Activated CD4-positive, alpha-beta T cell treated with anti-CD3 and anti-CD28 coated beads, Interleukin-2, amount 10 ng/mL, durations not matched to agents 24 days and 14 days (primary cell): ENCODE measurements at places on chromosomes 2 and 18. TPM values are rescaled to one million over a fixed set of nuclear protein-coding genes. Genes with fewer than 3 reads are reported as not detected.
A peak's percentile ranks its signal among the peaks of the same experiment; 100 is the strongest.

DNA sequence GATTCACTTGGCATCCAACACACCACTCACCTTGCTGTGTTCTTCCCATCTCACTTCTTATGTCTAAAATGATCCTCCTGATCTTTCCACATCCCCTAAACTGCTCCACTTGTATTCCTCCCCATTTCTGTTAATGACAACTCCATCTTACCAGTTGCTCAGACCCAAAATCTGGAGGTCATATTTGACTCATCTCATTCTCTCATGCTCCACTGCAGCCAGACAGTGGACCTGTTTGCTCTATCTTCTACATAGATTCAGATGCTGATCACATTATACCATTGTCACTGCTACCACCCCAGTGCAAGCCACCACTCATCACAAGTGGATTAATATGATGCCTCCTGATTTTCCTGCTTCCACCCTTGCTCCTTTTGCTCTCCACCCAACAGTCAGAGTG lies 7.9 kb upstream of the NABP1 start:
- no peak for DNase-seq
- H3K27ac ChIP-seq: no peak overlapping the region
- peaks cover 18% of the 10 kb centered on the region for H3K4me1 ChIP-seq

DNA sequence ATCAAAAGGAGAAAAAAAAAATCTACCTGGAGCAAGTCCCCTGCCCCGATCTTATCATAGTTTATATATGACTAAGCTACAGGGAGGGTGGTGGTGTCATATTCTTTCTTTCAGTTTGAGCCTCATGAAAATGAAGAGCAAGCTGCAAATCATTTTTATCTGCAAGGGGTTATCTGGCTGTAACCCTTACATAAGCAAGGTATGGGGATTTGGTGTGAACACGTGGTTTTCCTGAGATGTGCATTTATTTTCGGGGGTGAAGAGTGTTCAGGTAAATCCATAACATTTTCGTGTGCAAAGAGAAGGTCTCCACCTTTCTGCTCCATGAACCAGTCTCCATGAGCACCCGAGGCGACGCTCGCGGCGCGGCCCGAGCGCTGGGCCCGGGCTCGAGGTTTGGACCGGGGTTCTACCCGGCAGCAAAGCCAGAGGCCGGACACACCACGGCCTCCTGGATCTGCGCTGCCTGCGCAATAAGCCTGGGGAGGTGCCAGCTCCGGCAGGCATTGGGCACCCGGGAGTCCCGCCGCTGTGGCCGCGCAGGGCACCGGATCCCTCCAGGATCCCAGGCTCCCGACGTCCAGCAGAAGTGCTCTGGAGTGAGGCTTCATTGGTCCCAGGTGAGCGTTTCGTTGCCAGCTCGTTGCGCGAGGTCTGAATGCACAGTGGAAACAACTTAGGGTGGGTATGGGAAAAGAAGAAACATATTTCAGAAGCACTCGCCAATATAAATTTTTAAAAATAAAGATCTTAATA lies 36.1 kb upstream of the GPD2 start:
- no peaks in the 10 kb centered on the region for H3K36me3 ChIP-seq
- H3K4me3 ChIP-seq: peak overlapping the region; percentile 92

DNA sequence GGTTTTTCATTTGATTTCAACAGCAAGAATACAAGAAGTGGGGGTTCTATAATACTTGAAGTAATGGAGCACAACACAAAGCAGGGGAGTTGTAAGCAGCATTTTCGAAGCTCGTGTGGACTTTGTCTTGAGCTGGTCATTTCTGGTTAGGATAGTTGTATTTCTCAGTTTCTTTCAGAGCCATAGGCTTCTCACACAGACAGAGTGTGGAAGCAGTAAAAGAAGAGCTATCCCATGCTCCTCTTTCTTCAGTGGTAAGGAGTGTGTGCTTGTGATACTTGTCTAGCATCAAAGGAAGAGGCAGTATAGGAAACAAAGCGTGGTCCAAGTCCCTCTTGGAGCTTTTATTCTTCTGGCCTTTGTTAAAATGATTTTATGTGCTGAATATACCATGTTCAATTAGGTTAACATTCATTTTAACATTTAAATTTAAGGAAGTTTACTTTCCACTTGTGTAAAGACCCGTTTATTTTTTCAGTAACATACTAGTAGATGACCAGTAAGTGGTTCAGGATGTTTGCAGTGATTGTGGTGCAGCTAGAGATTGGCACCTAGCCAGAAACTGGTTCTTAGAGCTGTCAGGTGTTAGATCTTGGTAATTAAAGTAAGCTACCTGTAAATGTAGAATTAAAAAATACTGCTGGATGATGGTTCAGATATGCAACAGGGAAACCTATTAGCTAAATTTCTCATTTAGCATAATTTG lies 14.6 kb downstream of the CCNYL1 start:
- peaks cover 5% of the 10 kb centered on the region for H3K36me3 ChIP-seq
- DNase-seq: no peak
- no peak overlapping the region for H3K4me3 ChIP-seq
- H3K27me3 ChIP-seq: no peaks in the 10 kb centered on the region
- peaks cover 13% of the 10 kb centered on the region for H3K4me1 ChIP-seq
- no peak overlapping the region for H3K27ac ChIP-seq

DNA sequence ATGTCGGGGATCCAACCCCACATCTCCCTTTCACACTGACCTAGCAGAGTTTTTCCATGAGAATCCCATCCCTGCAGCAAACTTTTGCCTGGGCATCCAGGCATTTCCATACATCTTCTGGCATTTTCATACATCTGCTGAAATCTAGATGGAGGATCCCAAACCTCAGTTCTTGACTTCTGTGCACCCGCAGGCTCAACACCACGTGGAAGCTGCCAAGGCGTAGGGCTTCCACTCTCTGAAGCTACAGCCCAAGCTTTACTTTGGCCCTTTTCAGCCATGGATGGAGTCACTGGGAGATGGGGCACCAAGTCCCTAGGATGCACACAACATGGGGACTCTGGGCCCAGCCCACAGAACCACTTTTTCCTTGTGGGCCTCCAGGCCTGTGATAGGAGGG lies 32.2 kb upstream of the TEX51 start:
- peaks cover 3% of the 10 kb centered on the region for H3K27me3 ChIP-seq
- no peaks in the 10 kb centered on the region for H3K4me1 ChIP-seq
- H3K4me3 ChIP-seq: no peak overlapping the region
- DNase-seq: peak; percentile 35
- H3K27ac ChIP-seq: no peak overlapping the region

GRCh38 chr2:147688242-147688641 lies 156.6 kb upstream of the ACVR2A start:
- H3K27me3 ChIP-seq: peaks cover 6% of the 10 kb centered on the region
- H3K27ac ChIP-seq: no peak overlapping the region
- no peaks in the 10 kb centered on the region for H3K4me1 ChIP-seq
- no peak for DNase-seq

GRCh38 chr2:58851598-58851997 lies 610.5 kb upstream of the FANCL start:
- H3K36me3 ChIP-seq: no peaks in the 10 kb centered on the region
- no peaks in the 10 kb centered on the region for H3K4me1 ChIP-seq
- no peaks in the 10 kb centered on the region for H3K27me3 ChIP-seq
- no peak overlapping the region for H3K4me3 ChIP-seq
- DNase-seq: no peak

- H3K27me3 ChIP-seq: peaks cover 13% of the 10 kb centered on the region
- no peak overlapping the region for H3K27ac ChIP-seq
- H3K36me3 ChIP-seq: no peaks in the 10 kb centered on the region
- no peak overlapping the region for H3K4me3 ChIP-seq
These were observed 7.2 kb upstream of the TMEM177 start for GRCh38 chr2:119671752-119672151.

DNA sequence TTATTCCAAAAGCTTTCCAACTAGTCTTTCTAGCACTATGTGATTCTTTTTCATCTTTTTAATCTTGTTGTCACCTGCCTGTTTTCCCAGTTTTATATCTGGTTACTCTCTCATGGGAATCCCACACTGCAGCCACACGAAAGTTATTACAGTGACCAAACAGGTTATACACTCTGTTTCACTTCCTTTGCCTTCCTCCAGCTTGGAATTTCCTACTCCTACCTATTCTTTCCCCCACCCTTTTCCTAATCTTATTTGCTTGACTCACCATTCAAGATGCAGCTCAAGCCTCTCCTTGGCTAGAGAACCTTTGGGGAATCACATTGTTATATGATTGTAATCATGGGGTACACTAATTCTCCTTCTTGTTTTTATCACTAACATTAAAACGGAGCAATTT lies 13.4 kb upstream of the TLK1 start:
- H3K27me3 ChIP-seq: peaks cover 5% of the 10 kb centered on the region
- peaks cover 4% of the 10 kb centered on the region for H3K4me1 ChIP-seq
- no peak for DNase-seq
- H3K4me3 ChIP-seq: no peak overlapping the region
- H3K27ac ChIP-seq: no peak overlapping the region

GRCh38 chr2:145874466-145874865 lies 1354.5 kb upstream of the ZEB2 start:
- no peak overlapping the region for H3K4me3 ChIP-seq
- no peaks in the 10 kb centered on the region for H3K4me1 ChIP-seq
- H3K27ac ChIP-seq: no peak overlapping the region

DNA sequence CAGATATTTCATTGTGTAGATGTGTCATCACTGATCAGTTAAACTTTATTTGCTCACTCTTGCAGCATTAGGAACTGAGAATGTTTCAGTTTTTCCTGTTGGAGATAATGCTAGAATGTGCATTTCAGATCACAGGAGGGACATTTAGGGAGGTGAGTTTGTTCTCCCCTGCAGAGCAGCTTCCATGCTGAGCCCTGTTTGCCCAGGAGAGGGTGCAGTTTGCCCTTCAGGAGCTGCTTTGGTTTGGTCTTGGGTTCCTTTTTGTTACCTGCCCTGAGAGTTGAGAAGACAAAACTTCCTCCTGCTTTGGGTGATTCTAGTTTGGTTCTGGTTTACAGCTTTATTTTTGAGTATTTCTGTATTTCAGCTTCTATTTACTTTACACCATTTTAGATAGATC lies 49.9 kb downstream of the DGKD start:
- H3K4me1 ChIP-seq: peaks cover 38% of the 10 kb centered on the region
- peaks cover 24% of the 10 kb centered on the region for H3K36me3 ChIP-seq
- peak; percentile 91 for DNase-seq
- no peak overlapping the region for H3K4me3 ChIP-seq
- H3K27ac ChIP-seq: peak overlapping the region; percentile 1
- H3K27me3 ChIP-seq: no peaks in the 10 kb centered on the region

The MYO7B gene
- total RNA-seq: 0.07 and 0.12 TPM in 2 replicates

The PARD3B gene
- total RNA-seq: 0.12 and 0.50 TPM in 2 replicates

The CCT7 gene
- 680 and 696 TPM in 2 replicates for total RNA-seq

The ASB18 gene
- total RNA-seq: not detected in 2 replicates

The SUPT7L gene
- total RNA-seq: 33.3 and 34.5 TPM in 2 replicates
